ENCODE measurements at places on chromosomes 4 and X. TPM values are rescaled to one million over a fixed set of nuclear protein-coding genes. Genes with fewer than 3 reads are reported as not detected.

DNA sequence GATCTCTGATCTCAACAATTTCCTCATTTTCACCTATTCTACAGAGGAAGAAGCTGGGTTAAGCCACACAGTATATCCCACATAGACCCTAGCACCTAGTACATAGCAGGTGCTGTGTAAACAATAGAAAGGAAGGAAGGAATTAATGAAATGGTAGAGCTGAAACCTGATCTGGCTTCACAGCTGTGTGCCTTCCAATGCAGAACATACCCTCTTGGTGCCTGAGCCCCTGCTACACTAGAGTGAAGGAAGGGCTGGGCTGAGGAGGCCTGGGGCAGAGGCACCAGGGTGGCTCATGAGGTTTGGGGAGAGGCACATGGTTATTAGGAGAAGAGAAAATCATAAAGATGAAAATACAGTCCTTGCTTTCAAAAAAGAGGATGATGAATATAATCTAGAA, 21.3 kb downstream of the LRRC66 start:
- DNase-seq = no peak

DNA sequence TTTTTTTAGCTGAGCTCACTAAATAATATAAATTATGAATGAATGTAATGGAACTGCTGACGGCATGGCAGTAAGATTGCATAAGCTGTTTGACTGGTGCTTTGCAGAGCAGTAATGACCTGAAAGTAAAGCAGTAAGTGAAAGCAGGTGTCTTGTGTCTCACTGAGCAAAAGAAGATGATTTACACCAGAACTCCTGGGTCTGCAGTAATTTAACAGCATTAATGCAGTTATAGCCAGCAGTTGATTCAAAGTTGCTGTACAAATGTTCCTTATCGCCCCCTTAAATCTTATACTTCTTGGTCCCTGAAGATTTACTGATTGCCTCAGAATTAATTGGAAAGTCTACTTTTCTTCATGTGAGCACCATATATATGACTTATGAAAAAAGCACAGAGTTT, 187.7 kb downstream of the DCTD start:
- DNase-seq = no peak

DNA sequence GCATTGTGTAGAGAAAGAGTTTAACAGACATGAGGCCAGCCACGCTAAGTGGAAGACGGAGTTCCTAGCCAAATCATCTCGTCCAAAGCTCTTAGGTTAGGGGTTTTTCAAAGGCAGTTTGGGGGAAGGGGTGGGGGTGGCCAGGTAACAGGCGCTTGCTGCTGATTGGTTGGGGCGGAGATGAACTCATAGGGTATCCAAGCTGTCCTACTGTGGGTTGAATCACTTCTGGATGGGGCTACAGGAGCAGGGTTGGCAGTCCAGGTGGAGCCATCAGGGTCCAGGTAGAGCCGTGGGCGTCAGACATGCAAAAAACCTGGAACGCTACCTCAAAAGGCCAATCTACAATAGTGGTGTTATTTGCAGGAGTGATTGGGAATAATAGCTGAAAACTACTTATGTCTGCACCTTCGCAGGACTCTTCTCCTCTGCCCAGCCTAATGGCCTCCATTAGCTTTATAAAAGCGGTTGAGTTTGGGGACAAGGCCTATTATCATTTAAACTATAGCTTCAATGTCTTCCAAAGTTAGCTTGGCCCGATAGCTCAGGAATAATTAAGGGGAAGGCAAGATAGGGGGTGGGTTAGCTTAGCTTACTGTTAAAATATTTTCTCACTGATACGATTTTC, 579.6 kb downstream of the NLGN4X start:
- DNase-seq = no peak

Gene NUDT10
- not detected for total RNA-seq

GRCh38 chrX:1390621-1391369, 1.1 kb downstream of the SLC25A6 start:
- peak; percentile 67 for DNase-seq

Gene NSUN7
- 1.7 TPM for total RNA-seq

DNA sequence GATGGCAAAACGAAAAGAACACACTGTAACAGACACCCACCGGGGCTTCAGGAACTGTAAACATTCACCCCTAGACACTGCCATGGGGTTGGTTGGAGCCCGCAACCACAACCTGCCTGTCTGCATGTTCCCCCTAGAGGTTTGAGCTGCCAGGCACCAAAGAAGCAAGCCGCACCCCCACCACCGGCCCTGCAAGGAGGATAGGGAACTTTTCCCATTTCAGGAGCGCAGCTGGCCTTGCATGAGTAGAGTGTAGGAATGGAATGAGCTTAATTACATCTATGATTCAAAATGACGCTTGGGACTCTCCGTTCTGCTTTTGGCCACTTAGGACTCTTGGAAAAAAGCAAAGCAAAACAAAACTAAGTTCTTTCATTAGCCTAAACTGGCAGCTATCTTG, 243.6 kb upstream of the CTSO start:
- DNase-seq = no peak

GRCh38 chr4:133131829-133132460, 17.1 kb upstream of the PCDH10 start:
- DNase-seq = no peak

DNA sequence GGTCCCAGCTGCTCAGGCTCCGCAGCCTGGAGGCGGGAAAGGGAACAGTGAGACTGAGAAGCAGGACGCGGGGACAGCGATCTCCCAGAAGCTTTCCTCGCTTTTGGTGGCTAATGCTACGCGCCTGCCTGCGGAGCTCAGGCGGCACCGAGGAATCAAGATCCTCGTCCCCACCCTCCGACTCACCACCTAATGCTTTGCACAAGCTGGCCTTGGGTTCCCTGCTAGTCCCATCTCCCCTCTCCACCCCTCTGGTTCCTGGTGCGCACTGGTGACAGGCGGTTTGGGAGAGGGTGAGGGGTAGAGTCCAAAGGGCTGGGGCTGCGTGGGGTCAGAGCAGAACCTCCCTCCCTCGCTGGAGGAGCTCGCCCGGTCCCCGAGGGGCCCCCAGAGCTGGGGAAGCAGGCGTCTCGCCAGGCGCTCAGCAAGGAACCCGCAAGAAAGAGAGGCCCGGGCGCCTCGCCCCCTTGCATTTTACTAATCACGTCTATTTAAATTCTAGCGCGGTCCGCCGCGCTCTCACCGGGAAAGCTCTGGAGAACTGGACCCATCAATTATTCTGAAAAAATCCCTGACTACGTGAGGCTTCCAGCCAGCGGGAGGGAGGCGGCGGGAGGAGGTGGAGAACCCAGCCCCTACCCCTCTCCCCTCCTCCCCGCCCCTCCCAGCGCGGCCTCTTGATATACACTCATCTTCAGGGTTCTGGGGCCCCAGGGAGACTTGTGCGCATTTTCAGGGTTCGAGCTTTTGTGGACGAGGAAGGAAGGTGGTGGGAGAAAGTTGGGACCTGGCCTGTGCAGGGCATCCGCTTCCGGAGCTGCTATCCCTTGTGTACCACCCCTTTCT, 9.1 kb downstream of the POU4F2 start:
- no peak for DNase-seq

Gene SYP
- 1.00 TPM for total RNA-seq

- no peak for DNase-seq
Measured at GRCh38 chr4:76341063-76341462, 34.5 kb downstream of the STBD1 start.

Data from mesenteric fat pad (tissue), 1 donor.